ENCODE measurements at places on chromosomes 12 and 14.

DNA sequence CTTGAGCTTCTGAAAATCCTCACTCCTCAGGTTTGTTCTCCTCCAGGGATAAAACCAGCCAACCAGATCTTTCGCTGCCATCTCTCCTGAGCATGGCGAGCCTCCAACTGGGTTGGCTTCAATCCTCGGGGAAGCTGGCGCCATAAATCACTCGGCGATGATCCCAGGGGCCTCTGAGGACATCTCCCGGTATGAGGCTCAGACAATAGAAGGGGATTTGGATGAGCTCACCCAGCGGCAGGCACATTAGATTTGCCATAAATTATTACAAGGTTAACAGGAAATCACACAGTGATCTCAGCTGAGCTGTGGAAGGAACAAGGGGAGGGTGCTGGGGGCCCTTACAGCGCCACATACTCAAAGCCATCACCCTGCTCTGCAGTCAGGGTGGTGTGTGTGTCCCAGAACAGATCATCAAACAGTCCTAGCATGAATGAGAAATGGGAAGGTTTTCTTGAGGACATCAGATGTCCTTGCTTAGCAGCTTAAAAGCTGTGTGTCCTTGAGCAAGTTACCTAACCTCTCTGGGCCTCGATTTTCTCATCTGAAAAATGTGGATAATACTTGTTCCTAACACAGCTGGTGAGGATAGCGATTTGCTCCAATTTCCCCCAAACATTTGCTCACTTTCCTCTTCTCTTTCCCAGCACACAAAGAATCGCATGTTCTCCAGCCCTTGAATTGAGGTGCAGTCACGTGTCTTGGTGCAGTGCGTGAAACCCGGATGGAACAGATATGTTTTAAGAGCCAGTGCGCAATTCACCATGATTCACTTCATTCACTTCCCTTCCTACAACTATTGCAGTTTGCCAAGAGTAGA is 142.8 kb downstream of the SCARB1 start:
- peak; percentile 91 for DNase-seq

DNA sequence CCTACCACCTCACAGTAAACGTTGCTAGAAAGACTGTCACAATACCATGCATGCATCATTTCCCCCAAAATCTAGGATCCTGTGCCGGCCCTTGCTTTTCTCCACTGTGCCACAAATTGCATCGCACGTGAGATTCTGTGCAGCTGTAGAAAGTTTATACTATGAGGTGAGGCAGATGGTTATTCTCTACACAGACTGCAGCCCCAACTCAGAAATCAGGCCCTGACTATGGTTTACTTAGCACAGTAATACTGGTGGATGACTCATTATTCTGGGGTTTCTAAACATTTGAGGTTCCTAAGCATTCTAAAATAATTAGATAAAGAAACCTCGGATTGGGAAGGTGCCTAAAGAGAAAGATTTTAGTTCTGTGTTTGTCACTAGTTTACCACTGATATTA is 163.8 kb upstream of the CCDC198 start:
- no peak for DNase-seq

- no peak for DNase-seq
Observed at GRCh38 chr12:39541471-39541870, 78.1 kb downstream of the ABCD2 start.

DNA sequence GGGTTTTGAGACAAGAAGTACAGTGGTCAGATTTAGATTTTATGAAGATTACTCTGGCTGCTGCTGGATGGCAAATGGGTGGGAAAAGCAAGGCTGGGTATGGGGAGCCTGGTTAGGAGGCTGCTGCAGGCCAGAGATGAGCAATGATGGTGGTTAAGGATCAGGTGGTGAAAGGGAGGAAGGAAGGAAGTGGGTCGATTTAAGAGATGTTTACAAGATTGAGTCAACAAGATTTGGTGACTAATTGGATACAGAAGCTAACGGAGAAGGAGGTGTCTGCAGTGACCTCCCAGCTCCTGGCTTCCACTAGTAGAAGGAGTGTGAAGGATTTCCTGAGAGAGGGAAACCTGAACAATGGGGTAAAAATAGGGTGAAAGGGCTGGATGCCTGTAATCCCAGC is 18.7 kb downstream of the NOS1 start:
- no peak for DNase-seq

DNA sequence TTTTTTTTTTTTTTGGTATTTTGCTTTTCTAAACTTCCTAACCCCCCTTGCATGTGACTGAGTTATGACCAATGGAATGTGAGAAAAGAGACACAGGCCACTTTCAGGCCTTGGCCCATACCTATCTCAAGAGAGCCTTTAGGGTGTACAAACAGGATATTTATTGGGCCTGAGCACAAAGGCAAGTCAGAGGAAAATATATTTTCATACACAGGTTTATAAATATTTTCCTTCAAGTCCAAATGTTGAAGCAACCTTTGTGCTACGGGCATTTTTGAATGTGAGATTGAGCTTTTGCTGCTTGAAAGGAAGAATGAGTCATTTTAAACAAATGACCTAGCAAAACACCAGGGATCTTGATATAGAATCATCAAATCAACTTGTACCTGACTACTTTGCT is 228.6 kb upstream of the E2F7 start:
- DNase-seq, result no peak
